ENCODE measurements at places on chromosomes 1 and 21.

GRCh38 chr1:109229531-109230127, 15.9 kb downstream of the SARS1 start:
- DNase-seq = peak; percentile 99

GRCh38 chr1:205293350-205294074, 28.0 kb downstream of the NUAK2 start:
- DNase-seq = no peak

DNA sequence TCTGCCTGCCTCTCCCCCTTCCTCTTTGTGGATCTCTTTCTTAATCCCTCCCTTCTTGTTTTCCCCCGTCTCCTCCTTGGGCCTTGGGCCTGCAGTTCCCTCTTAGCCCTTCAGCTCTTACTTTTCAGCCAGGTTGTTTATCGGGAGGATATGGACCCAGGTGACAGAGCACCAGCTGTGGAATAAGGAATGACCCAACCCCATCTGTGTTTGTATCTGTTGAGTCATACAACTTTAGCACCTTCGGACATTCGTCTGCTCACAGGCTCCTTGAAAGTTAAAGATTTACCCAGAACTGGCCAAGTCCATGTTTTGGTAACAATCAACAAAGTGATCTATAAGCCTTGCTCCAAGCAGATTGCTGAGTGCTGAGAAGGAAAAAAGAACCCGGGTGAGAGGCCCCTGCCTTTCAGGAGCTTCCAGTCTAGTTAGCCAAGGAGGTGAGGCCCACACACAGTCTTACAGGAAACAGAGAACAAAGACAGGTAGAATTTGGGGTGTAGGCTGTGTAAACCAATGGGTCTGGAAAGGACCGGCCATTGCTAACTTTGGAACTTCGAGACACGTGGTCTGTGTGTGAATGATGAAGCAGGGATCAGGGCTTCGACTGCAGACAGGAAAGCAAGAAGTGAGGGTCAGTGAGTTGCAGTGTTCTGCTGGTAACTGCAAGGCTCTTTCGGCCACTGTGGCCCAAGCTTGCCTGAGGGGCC, 66.7 kb upstream of the F3 start:
- no peak for DNase-seq

- peak; percentile 79 for DNase-seq
These were observed 4.1 kb upstream of the KCNAB2 start for GRCh38 chr1:6041432-6042062.

GRCh38 chr21:14366998-14367397, 15.9 kb downstream of the HSPA13 start:
- DNase-seq = no peak

- no peak for DNase-seq
These were observed 101.2 kb upstream of the IRF2BP2 start for GRCh38 chr1:234710936-234711724.

DNA sequence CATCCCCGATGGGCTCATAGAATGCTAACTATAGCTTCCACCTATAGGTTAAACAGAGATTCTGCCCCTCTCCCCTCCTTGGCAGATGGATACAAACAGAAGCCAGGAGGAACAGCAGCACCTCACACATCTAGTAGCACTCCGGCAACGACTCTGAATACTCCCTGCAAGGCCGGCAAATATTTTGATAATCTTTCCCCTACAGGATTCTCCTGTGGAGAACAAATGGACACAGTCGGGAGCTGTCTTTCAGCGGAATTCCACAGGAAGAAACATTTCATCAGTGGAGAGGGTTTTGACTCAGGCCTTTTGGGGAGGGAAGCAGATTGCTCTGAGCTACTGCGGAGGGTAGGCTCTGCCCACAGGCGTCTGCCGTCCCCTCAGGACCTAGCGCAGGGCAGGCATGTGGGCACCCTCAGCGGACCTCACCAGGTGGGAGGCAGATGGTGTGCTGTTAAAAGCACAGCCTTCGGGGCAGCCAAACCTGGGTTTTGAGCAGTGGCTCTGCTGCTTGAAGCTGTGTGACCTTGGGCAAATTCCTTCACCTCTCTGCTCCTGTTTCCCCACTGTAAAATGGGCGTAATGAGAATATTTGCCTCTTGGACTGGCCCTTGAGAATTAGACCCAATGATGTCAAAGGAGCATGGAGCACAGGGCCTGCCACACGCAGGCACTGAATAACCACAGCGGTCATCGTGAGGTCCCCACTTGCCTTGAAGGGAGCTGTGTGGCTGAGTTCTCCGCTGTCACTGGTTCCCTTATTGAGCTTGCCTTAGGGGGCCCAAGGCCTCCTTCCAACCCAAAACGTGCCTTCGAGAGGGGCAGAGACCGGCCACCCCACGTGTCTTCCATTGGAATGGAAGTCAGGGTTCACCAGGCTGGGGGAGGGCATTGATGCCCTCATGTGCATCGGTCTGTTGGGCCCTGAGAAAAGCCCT, 19.2 kb upstream of the BCAR3 start:
- no peak for DNase-seq

DNA sequence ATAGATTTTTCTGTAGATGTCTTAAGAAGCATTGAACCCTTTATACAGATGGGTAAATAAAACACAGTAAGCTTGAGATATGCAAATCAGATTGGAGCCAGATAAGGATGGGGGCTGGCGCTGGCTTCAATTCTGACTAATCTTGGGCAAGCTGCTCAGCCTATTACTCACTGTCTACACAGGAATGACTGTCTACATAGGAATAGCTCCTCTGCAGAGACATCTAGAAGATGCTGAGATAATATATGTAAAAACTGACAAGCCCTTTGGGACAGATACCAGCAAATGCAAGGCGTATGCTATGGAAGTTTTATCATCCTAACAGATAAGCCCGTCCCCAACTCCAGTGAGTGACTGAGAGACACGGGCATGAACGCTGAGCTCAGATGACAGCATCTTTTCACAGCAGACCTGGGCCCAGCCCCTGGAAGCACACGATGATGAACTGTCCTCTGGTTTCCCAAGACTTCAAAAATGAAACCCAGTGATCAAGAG, 1.7 kb downstream of the CLDN14 start:
- no peak for DNase-seq

- no peak for DNase-seq
These were observed 128.8 kb downstream of the PDE4B start for GRCh38 chr1:65921446-65921845.

- DNase-seq = no peak
These were observed 15.5 kb downstream of the LEPR start for GRCh38 chr1:65435987-65436386.

DNA sequence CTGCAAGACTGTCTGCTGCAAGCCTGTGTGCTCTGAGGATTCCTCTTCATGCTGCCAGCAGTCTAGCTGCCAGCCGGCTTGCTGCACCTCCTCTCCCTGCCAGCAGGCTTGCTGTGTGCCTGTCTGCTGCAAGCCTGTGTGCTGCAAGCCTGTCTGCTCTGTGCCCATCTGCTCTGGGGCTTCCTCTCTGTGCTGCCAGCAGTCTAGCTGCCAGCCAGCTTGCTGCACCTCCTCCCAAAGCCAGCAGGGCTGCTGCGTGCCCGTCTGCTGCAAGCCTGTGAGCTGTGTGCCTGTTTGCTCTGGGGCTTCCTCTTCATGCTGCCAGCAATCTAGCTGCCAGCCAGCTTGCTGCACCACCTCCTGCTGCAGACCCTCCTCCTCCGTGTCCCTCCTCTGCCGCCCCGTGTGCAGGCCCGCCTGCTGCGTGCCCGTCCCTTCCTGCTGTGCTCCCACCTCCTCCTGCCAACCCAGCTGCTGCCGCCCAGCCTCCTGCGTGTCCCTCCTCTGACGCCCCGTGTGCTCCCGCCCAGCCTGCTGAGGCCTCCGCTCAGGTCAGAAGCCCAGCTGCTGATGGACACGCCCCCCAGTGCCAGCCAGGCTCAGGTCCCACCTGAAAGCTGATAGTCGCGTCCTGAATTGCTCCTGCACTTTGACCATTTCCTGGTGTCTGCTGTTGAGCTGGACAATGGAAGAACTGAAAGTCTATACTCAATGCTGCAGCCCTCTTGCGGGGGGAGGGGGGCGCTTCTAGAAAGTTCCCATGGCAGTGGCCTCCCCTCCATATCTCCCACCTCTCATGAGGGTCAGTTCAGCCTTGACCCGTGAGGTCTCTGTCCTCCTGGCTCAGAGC, 1.2 kb downstream of the KRTAP10-4 start:
- peak; percentile 47 for DNase-seq

DNA sequence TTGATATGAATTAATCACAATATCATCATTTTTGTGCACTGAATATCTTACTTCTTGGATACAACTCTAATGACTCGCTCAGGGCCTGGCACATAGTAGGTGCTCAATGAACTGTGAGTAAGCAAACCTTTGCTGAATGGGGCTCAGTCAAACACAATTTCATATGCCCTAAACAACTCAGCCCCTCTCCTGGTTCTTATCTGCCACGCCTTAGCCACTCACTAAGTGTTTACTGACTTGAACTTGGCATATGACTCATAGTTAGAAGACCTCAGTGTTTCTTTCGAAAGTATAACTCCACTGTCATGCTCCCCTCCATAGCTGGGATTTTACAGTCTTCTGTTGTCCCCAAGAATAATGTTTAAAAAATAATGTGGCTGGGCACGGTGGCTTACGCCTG, 4.8 kb upstream of the IFNLR1 start:
- no peak for DNase-seq
